Stomach (tissue), 19 donors: ENCODE measurements at places on chromosomes 12 and 14. TPM values are rescaled to one million over a fixed set of nuclear protein-coding genes. Genes with fewer than 3 reads are reported as not detected.
A peak's percentile ranks its signal among the peaks of the same experiment; 100 is the strongest.

DNA sequence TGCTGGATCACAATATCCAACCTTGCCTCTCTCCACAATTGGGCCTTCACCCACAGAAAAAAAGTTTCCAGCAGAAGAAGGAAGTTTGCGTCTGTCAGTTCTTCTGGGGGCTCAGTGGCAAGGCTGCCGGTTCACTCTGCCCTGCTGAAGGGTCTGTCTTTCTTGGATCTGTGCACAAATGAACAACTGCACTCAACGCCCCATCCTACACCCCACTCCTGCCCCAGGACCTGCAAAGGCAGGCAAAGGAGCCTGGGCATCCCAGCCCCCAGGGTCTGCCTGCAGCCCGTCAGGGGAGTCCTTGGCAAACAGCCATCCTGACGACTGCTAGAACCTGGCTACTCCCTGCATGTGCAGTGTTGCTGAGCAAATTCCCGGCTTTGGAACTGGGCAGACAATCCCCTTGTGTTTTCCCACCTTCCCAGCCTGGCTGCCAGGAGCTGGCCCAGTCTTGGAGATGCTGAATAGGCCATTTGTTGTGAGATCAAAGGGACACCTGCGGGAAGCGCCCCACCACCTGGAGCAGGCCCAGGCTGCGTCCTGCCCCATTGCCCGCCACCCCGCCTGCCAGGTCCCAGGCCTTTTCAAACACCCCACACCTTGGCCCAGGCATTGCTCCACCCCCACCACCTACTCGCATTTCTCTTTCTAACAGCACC, 311.9 kb downstream of the BCL11B start:
- H3K27me3 ChIP-seq, result no peaks in the 10 kb centered on the region
- DNase-seq, result peak; percentile 34
- H3K4me3 ChIP-seq, result no peak overlapping the region
- H3K27ac ChIP-seq, result no peak overlapping the region
- no peaks in the 10 kb centered on the region for H3K4me1 ChIP-seq

- peaks cover 8% of the 10 kb centered on the region for H3K27me3 ChIP-seq
- DNase-seq, result no peak
- no peak overlapping the region for H3K4me3 ChIP-seq
Observed at GRCh38 chr12:70721656-70722357, 84.6 kb upstream of the PTPRB start.

DNA sequence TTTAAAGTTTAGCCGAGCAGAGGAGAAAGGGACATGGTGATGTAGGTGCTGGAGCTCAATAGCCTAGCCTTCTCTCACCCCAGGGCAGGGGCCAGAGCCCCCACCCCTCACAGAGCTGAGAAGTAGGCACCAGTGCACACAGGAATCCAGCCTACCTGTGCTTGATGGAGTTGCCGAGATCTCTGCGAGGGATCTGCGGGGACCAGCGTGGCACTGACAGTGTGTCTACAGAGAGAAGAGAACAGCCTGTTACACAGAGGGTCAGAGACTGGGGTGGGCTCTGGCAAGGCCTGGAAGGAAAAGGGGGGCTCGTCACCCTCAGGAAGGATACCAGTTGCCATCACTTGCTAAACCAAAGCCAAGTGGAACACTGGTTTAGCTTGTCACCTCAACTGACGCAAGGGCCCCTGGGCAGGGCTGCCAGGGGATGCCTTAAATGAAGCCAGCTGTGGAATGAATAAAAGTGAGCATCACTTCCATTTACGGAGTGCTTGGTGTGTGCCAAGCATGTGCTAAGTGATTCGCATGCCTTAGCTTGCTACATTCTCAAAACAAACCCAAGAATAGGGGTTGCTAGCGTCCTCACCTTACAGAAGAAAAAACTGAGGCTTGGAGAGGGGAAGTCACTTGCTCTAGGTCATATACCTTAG, 220.8 kb upstream of the NOS1 start:
- peaks cover 11% of the 10 kb centered on the region for H3K4me1 ChIP-seq
- DNase-seq, result no peak
- no peak overlapping the region for H3K4me3 ChIP-seq
- H3K27ac ChIP-seq, result no peak overlapping the region
- peaks cover 34% of the 10 kb centered on the region for H3K27me3 ChIP-seq
- H3K36me3 ChIP-seq, result no peaks in the 10 kb centered on the region

- H3K4me1 ChIP-seq, result peaks cover 41% of the 10 kb centered on the region
- no peak overlapping the region for H3K27ac ChIP-seq
- DNase-seq, result no peak
- no peaks in the 10 kb centered on the region for H3K27me3 ChIP-seq
Observed at GRCh38 chr12:43762596-43762995, 3.8 kb downstream of the IRAK4 start.

- H3K4me1 ChIP-seq, result peaks cover 9% of the 10 kb centered on the region
- H3K36me3 ChIP-seq, result no peaks in the 10 kb centered on the region
- no peak overlapping the region for H3K27ac ChIP-seq
- DNase-seq, result peak; percentile 25
Observed at GRCh38 chr14:22265319-22266141, 323.5 kb downstream of the DAD1 start.

DNA sequence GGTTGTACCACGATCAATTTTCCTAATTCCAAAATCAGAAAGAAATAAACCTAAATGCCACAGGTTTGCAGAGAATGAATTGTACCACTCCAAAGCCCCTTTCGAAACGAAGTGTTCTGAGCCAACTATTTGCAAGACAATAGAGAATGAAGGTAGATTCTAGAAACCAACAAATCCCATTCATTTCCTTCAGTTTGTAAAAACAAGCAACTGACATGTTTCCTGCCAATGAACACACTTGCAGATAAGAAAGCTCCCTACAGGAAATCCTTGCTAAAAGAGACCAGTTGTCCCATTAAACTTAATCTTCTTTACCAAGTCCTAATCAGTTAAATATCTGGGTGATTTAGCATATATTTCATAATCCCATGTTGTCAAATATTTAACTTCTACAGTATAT, 198.4 kb upstream of the FOXN3 start:
- no peak overlapping the region for H3K4me3 ChIP-seq
- H3K27me3 ChIP-seq, result no peaks in the 10 kb centered on the region
- peaks cover 18% of the 10 kb centered on the region for H3K4me1 ChIP-seq

DNA sequence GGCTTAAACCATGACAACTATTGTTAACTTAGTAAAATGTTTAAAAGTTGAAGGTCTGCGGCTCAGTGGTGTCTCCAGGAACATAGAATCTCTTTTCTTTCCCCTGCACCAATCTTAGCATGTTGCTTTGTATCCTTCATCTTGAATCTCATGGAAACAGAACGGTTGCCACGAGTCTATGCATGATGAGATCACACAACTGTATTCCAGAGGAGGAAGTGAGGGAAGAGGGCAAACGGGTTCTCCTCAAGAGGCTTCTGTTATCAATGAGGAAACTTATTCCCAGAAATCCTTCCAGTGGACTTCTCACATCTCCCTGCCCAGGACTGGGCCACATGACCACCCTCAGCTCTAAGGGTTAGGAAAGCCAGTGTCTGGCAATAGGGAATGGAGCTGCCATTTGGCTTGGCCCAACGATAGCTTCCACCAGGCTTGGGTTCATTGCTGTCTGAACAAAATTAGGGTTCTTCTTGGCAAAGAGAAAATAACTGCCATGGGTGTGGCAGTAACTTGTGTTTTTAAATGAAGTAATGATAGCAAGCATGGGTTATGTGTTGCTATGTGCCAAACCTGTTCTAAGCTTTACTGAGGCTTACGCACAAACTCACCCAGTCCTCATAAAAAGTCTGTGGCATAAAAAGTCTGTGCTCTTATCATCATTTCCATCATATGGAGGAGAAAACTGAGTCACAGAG, 17.4 kb downstream of the PLXNC1 start:
- no peak for DNase-seq
- H3K4me1 ChIP-seq, result no peaks in the 10 kb centered on the region
- H3K4me3 ChIP-seq, result no peak overlapping the region

GRCh38 chr14:106547735-106548434, 1021.5 kb downstream of the TMEM121 start:
- no peaks in the 10 kb centered on the region for H3K27me3 ChIP-seq
- H3K36me3 ChIP-seq, result no peaks in the 10 kb centered on the region
- no peak for DNase-seq
- H3K4me3 ChIP-seq, result no peak overlapping the region
- H3K27ac ChIP-seq, result no peak overlapping the region
- H3K4me1 ChIP-seq, result no peaks in the 10 kb centered on the region

IQSEC3 gene
- total RNA-seq, result 1.0 TPM

OTOGL gene
- 0.58 TPM for total RNA-seq

CABP1 gene
- total RNA-seq, result not detected

RPS26 gene
- total RNA-seq, result 22.3 TPM
